Thyroid gland (tissue), 4 donors: ENCODE measurements at places on chromosomes 11 and 22. TPM values are rescaled to one million over a fixed set of nuclear protein-coding genes. Genes with fewer than 3 reads are reported as not detected.

GRCh38 chr11:45031912-45032519 is 81.3 kb upstream of the TP53I11 start:
- H3K27ac ChIP-seq = no peak overlapping the region
- no peak for DNase-seq
- H3K4me1 ChIP-seq = no peaks in the 10 kb centered on the region
- no peak overlapping the region for H3K4me3 ChIP-seq

DNA sequence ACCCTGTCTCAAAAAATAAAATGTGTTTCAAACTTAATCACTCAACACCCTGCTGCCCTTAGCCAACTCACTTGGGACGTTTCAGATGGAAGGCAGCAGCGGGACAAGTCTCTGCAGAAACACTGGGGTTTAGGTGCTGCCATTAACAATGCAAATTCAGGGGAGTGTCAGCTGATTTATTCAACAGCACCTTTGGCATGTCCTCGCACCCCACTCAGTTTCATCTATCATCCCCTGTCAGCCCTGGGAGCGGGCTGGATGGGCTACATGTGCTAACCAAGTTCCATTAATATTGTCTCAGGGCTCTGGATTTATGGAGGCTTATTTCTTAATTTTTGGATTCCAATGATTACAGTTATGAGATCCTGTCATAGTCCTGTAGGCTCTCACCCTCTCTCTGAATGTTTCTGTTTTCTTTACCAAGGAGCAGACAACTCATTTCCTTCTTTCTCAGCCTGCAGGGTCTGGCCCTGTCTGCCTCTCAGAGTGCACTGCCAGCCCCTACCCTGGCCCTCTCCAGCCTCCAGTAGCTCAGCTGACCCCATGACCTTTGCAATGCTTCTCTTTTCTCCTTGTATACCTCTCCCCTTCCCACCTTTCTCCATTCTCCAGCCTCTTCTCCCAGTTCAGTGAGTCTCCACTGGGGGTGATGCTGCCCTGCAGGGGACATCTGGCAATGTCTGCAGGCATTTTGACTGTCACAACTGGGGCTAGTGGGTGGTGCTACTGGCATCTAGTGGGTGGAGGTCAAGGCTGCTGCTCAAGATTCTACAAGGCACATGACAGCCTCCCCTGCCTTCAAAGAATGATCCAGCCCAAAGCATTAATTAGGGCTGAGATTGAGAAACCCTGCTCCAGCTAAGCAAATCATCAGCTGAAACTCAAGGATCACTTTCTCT is 79.0 kb downstream of the APIP start:
- H3K36me3 ChIP-seq = no peaks in the 10 kb centered on the region
- no peak for DNase-seq
- no peaks in the 10 kb centered on the region for H3K27me3 ChIP-seq
- H3K4me3 ChIP-seq = no peak overlapping the region
- H3K27ac ChIP-seq = no peak overlapping the region

- no peaks in the 10 kb centered on the region for H3K36me3 ChIP-seq
- H3K27me3 ChIP-seq = no peaks in the 10 kb centered on the region
- no peak overlapping the region for H3K27ac ChIP-seq
- DNase-seq = no peak
- H3K4me3 ChIP-seq = no peak overlapping the region
- H3K4me1 ChIP-seq = no peaks in the 10 kb centered on the region
These were observed 231.7 kb upstream of the CARD18 start for GRCh38 chr11:105371311-105371710.

- no peak overlapping the region for H3K4me3 ChIP-seq
- no peak overlapping the region for H3K27ac ChIP-seq
- peaks cover 17% of the 10 kb centered on the region for H3K4me1 ChIP-seq
- H3K36me3 ChIP-seq = peaks cover 11% of the 10 kb centered on the region
- H3K27me3 ChIP-seq = no peaks in the 10 kb centered on the region
These were observed 38.0 kb upstream of the ARFGAP3 start for GRCh38 chr22:42895087-42895486.

DNA sequence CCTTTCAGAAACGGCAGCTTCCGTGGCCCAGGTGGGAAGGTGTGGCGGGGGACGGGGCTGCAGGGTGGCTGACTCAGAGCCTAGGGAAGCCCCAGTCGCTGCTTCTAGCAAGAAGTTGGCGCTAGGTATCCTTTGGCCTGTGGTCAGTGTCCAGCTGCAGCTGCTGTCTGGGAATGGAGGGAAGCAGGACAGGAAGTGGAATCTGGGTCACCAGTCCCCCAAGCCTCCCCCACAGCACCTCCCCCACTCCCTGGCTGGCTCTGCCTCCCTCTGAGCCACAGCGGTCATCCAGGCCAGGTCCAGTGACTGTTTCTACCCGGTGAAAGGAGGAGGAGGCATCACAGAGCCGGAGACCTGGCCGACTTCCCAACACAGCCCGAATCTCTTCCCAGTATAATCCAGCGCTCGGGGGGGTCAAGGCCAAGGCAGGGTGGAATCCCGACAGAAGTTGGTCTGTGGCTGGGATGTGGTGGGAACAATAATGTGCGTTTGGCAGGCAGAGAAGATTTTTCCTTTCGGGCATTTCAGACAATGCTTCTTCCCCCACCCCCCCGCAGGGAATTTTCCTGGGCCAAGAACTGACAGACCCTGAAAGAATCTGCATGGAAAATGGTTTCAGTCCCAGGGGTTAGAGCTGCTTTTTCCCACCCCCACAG is 45.1 kb downstream of the C11orf96 start:
- peak overlapping the region; percentile 74 for H3K27ac ChIP-seq
- H3K36me3 ChIP-seq = no peaks in the 10 kb centered on the region
- H3K4me1 ChIP-seq = no peaks in the 10 kb centered on the region
- H3K27me3 ChIP-seq = no peaks in the 10 kb centered on the region
- H3K4me3 ChIP-seq = no peak overlapping the region

- H3K27me3 ChIP-seq = no peaks in the 10 kb centered on the region
- no peaks in the 10 kb centered on the region for H3K36me3 ChIP-seq
- peak overlapping the region; percentile 83 for H3K27ac ChIP-seq
- DNase-seq = no peak
These were observed 717 bp upstream of the ZNF202 start for GRCh38 chr11:123742031-123742723.

Gene CCDC82
- 26.0 TPM for total RNA-seq

Gene BCR
- total RNA-seq = 88.6 TPM

Gene UPK2
- total RNA-seq = not detected

Gene FAM181B
- 1.3 TPM for total RNA-seq

Gene ZNF280B
- 2.2 TPM for total RNA-seq

Gene FGF4
- total RNA-seq = not detected
